ENCODE measurements at places on chromosomes 3 and 15. TPM values are rescaled to one million over a fixed set of nuclear protein-coding genes. Genes with fewer than 3 reads are reported as not detected.

The NAALADL2 gene
- 34.2 TPM for total RNA-seq

The ECT2 gene
- total RNA-seq: 11.2 TPM

The ONECUT1 gene
- total RNA-seq: 184 TPM

The FANCD2OS gene
- not detected for total RNA-seq

The ACTC1 gene
- total RNA-seq: 40.5 TPM

The CISH gene
- 6.2 TPM for total RNA-seq

The PDHB gene
- 57.2 TPM for total RNA-seq

The ECE2 gene
- total RNA-seq: 0.14 TPM

The IL5RA gene
- 0.60 TPM for total RNA-seq

The CHSY1 gene
- 18.8 TPM for total RNA-seq

The CNTN6 gene
- total RNA-seq: not detected

The MORC1 gene
- not detected for total RNA-seq

The NEO1 gene
- 92.8 TPM for total RNA-seq

The SPSB4 gene
- total RNA-seq: 0.29 TPM

The IGSF10 gene
- total RNA-seq: 13.6 TPM

The THRB gene
- 7.1 TPM for total RNA-seq

The NTRK3 gene
- total RNA-seq: 1.6 TPM

The PTPRG gene
- 38.1 TPM for total RNA-seq

The SPATA12 gene
- 0.43 TPM for total RNA-seq

The CKMT1A gene
- 65.4 TPM for total RNA-seq

The HRG gene
- 0.49 TPM for total RNA-seq

Data from mucosa of gallbladder (tissue), 1 donor.